ENCODE measurements at places on chromosomes 11 and 22.

DNA sequence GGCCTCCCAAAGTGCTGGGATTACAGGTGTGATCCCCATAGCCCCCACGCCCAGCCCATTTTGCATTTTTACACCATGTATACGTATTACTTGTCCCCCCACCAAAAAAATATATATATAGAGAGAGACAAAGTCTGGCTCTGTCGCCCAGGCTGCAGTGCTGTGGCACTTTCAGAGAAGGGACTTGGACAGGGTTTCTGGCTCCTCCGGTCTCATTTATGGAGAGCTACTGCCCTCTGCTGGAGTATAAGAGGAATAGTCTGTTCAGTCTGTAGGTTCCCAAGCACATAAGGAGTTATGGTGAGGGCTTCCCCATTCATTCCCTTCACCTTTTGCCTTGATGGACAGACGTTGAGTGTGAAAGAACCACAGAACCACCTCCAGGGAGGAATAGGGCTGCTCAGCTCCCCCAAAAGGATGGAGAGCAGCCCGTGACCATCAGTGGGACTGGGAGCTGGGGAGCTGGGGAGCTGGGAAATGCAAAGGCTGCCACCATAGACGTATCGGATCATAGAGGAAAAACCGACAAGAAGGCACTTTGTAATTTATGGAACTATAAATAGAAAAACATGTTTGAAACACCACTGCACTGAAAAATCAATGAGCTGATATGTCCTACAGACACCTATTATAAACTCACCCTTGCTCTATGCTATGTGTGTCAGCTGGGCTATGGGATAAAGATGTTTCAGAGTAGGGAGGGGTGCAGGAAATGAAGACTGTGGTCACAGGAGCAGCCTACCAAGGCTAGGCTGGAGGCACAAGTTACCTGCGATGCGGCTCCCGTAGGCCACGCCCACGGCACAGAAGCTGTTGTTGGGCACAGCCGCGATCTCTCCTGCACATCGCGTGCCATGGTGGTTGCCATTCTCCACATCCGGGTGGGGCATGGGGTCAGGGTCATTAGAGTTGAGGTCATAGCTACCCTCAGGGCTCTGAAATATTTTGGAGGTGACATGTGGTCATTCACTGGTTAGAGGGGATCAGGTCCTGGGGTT, 5.2 kb downstream of the PCSK7 start:
- peak; percentile 72 for DNase-seq

DNA sequence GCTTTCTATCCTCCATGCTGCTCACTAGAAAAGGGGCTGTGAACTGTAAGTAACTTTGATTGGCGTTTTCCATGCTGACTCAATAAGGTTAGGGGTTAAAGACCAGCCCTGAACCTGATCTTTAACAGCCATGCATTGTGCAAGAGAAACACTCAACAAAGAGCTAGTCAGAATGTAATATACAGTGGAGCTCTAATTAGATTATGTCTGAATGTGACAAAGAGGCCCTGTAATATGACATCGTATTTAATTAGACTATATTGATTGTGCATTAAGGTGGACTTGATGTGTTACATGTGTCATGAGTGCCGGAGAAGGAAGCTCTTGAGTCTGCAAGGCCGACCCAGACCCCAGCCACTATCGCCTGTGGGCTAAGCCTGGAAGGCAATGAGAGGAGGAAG, 70.5 kb downstream of the PKNOX2 start:
- DNase-seq: no peak

GRCh38 chr22:28051787-28052356, 132.8 kb upstream of the PITPNB start:
- DNase-seq: peak; percentile 26

- DNase-seq: no peak
Observed at GRCh38 chr11:66976925-66977324, 1.8 kb downstream of the C11orf86 start.

- DNase-seq: no peak
Observed at GRCh38 chr11:68322052-68322430, 9.7 kb downstream of the LRP5 start.

DNA sequence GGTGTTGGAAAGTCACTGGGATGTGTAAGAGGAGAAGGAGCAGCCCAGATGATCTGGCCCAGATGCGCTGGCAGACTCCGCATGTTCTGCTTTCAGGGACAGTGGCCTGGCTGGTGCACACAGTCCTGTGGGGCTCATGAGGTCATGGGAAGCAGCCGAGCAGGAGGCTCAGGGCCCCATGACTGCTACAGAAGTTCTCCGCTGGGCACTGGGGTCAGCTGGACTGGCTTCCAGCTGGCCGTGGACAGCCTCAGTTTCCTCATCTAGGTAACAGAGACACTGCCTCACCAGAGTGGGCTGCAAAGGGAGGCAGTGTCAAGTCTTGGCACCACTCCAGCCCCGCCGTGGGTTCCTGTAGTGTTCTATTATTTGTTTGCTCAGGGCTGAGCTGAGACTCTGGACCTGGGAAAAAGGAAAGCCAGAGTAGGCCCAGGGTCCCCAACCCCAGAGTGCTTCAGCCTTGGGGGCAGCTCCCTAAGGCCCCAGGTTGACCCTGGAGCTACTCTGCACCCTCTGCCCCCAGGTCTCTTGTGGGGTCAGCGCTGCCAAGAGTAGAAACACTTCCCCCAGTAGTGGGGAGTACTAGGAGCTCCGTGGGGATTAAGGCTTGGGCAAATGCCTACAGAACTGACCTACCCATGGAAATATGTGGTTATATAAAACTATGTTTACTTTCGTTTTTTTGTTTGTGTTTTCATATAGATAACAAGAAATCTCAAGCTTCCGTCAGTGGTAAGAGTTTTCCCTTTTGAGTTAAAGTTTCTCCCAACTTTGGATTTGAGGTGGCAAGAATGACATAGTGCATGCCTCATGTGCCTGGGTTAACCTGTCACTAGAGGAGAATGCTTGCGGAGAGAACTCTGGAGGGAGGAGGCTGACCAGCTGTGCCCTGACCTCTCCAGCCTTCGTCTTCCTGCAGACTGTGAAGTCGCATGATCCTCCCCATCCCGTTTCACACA, 45.3 kb downstream of the MED15 start:
- no peak for DNase-seq

- no peak for DNase-seq
Observed at GRCh38 chr11:45477588-45477987, 187.8 kb downstream of the CHST1 start.

DNA sequence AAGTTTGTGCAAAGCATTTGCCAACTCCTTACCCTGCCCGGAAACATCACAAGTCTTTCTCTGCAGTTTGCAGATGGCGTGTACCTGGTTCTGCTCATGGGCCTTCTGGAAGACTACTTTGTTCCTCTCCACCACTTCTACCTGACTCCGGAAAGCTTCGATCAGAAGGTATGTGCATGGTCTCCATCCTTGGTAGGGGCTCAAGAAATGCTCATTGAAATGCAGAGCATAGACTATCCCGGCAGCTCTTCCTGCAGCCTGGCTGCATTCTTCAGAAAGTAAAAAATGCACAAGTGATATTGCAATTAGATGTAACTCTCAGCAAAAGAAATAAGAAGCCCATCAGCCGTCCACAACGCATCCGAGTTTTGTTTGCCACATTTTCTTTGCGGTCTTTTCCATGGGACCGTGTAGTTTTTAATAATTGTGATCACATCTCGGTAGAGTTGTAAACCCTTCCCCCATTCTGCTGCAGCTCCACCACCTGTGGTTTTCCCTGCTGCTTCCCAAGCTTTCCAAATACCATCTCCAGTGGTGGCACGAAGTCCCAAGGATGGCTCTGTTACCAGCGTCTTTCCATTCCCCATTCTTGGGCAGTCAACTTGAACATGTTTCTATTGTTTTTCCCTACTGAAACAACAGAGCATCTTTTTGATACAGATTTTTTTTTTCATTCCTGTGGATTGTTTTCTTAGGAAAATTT, 22.7 kb upstream of the PARVG start:
- DNase-seq: no peak

GRCh38 chr11:133306019-133306418, 226.3 kb downstream of the OPCML start:
- DNase-seq: no peak
